ENCODE measurements at places on chromosomes 2 and 18. TPM values are rescaled to one million over a fixed set of nuclear protein-coding genes. Genes with fewer than 3 reads are reported as not detected.

Gene POTEJ
- total RNA-seq: not detected

Gene ACMSD
- not detected for total RNA-seq

DNA sequence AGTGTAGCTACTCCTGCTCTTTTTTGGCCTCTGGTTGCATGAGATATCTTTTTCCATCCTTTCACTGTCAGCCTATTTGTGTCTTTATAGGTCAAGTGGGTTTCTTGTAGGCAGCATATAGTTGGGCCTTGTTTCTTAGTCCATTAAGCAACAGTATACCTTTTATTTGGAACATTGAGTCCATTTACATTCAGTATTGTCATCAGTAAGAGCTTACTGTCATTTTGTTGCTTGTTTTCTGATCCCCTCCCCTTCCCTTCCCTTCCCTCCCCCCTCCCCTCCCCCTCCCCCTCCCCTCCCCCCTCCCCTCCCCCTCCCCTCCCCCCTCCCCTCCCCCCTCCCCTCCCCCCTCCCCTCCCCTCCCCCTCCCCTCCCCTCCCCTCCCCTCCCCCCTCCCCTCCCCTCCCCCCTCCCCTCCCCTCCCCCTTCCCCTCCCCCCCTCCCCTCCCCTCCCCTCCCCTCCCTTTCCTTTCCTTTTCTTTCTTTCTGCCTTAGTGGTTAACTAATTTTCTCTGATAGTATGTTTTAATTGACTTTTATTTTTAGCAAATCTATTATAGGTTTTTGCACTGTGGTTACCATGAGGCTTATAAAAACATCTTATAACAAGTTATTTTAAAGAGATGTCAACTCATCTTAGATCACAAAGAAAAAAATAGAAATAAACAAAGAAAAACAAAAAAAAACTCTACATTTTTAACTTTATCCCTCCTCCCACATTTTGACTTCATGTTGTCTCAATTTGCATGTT is 13.2 kb upstream of the DCDC2C start:
- DNase-seq: no peak

Gene ABCB11
- total RNA-seq: not detected

DNA sequence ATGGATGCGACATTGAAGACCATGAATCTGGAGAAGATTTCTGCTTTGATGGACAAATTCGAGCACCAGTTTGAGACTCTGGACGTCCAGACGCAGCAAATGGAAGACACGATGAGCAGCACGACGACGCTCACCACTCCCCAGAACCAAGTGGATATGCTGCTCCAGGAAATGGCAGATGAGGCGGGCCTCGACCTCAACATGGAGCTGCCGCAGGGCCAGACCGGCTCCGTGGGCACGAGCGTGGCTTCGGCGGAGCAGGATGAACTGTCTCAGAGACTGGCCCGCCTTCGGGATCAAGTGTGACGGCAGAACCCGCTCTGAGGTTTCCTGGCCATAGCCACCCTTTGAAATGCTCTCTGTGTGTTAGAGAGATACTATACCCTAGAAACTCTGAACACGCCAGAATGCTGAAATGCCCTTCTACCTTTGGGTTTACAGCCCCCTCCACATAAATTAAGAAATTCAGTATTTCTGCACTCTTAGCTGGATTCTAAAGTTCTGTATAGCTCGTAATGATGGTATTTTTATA is 659 bp downstream of the CHMP1B start:
- DNase-seq: peak; percentile 41

GRCh38 chr18:5393779-5394178 is 98.3 kb upstream of the ZBTB14 start:
- no peak for DNase-seq

GRCh38 chr2:7905756-7906155 is 776.1 kb upstream of the ID2 start:
- peak; percentile 27 for DNase-seq

Gene EVX2
- total RNA-seq: not detected

- no peak for DNase-seq
These were observed 72.1 kb downstream of the TTC32 start for GRCh38 chr2:19829672-19830071.

DNA sequence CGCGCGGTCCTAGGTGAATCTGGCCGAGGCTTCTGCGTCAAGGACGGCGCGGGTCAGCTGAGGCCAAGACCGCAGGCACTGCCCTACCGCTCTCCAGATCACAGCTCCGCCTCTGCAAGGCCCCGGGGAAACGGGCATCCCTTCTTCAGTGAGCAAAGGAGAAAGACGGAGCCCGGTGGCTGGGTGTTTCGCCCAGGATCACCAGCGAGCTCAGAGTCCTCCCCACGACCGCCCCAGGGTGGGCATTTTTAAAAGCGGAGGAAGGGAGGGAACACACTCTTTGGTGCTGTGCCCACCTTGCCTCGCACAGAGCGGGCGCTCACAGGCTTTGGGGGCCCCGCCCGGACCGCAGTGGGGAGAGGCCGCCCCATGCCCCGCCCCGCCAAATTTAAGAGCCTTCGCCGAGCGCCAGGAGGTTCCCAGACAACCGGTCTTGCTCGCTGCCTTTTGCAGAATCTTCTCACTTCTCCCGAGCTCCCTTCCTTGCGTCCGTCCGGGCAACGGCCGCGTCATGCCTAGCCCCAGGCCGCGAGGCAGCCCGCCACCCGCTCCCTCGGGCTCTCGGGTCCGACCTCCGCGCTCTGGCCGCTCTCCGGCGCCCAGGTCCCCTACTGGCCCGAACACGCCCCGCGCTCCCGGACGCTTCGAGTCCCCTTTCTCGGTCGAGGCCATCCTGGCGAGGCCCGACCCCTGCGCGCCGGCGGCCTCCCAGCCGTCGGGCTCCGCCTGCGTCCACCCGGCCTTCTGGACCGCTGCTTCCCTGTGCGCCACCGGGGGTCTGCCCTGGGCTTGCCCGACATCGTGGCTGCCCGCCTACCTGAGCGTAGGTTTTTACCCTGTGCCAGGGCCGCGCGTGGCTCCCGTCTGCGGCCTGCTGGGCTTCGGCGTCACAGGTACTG is at the start of gene NOTO:
NOTO (plus strand) TSS at position 419 of the 899 bp plus-strand sequence; CDS start at position 512, 93 bp downstream.
- DNase-seq: no peak

GRCh38 chr2:198315791-198316630 is 511.6 kb downstream of the PLCL1 start:
- peak; percentile 5 for DNase-seq

DNA sequence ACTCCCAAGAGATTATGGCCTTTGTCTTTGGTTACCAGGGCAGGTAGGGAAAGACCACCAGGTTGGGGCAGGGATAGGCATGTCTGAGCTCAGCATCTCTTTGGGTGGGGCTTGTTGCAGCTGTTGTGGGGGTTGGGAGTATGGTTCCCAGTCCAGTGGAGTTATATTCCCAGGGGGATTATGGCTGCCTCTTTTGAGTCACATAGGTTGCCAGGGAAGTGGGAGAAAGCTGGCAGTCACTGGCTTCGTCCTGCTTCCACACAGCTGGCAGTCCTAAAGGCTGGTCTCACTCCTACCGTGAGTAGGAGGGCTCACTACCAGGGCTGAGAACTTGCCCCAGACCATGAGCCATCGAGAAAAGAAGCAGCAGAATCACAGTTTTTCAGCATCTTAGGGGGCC is 79.1 kb downstream of the LYPD6 start:
- DNase-seq: no peak

DNA sequence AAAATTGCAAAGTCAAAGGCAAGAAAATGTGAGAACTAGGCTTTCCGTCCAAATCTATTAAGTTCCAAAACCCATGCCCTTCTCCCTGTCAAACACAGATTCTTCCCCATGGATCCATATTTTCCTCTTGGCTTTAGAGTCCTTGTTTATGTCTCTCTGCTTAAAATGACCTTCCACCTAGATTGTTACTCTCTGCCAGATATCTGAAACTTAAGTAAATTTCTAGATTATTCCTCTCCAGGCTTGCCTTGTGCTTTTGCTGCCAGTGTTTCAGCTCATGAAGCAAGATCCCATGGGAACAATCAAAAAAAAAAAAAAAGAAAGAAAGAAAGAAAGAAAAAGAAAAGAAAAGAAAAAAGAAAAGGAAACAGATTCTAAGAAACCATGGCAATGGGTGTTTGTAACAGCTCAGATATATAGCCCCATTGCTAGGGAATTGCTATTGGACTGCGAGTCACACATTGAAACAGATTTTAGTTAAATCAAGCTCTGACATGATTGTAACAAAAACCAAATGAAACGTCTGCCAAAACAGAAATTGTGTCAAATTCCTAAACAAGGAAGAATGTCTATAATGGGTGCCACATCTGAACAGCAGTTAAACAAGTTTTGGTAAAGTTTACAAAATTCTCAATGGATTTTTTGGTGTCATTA is 660.7 kb upstream of the CNTNAP5 start:
- DNase-seq: peak; percentile 20

Gene FBXO48
- 0.82 TPM for total RNA-seq

Measured in tongue (tissue), 3 donors.